ENCODE measurements at places on chromosomes 16 and 17. TPM values are rescaled to one million over a fixed set of nuclear protein-coding genes. Genes with fewer than 3 reads are reported as not detected.

DNA sequence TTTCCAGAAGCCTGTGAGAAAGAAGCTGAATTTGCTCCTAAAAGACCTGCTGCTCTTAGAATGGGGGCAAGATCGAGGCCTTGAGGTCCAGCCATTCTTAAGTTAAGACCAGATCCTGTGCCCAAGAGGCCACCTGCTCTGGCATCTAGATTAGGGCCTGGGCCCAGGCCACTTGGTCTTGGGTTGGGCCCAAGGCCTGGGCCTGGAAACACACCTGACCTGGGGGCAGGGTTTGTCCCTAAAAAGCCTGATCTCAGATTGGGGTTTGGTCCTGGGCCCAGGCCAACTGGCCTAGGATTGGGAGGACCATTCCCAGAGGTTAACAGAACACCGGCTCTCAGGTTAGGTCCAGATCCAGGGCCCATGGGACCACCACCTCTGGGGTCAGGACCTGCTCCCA is 12.9 kb downstream of the CHTF8 start:
- DNase-seq: no peak

DNA sequence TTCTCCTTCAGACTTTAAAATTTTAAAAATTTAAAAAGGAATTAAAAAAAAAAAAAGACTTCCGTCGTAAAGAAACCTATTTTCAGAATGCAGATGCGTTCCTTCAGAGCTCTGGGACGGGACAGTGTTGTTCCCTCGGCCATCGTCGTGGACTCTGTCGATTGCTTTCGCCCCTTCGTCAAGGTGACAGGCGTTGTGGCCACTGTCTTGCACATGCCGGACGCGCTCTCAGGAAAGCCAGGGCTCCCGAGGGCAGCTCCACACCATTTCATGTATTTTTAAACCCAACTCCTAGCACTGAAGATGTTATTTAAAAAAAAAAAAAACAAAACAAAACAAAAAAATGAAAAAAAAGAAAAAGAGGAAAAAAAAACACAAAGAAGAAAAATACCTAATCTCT is 22.3 kb downstream of the TMC6 start:
- no peak for DNase-seq

DNA sequence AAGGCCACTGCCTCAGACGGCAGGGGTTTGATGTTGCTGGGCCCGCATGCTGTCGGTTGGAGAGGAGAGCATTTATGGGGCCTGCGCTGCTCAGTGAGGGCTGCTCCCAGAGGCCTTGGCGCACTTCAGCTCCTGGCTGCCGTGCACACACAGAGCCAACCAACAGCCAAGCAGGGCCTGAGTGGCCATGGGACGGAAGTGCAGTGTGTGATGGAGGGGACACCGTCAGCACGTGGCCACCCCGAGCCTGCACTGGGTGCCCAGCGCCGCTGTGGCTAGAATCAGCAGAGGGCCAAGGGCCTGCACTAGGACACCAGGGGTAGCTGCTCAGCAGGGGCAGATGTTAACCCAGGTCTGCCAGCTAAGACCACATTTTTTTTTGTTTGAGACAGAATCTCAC is 21.8 kb downstream of the KLHL36 start:
- DNase-seq: no peak

- DNase-seq: no peak
These were observed 39.4 kb downstream of the STH start for GRCh38 chr17:46038414-46038813.

- no peak for DNase-seq
These were observed 5.7 kb upstream of the PHAF1 start for GRCh38 chr16:67104061-67104460.

- peak; percentile 71 for DNase-seq
These were observed 1.7 kb downstream of the IL4R start for GRCh38 chr16:27315333-27316037.

- no peak for DNase-seq
These were observed 302.4 kb upstream of the N4BP1 start for GRCh38 chr16:48912360-48912759.

DNA sequence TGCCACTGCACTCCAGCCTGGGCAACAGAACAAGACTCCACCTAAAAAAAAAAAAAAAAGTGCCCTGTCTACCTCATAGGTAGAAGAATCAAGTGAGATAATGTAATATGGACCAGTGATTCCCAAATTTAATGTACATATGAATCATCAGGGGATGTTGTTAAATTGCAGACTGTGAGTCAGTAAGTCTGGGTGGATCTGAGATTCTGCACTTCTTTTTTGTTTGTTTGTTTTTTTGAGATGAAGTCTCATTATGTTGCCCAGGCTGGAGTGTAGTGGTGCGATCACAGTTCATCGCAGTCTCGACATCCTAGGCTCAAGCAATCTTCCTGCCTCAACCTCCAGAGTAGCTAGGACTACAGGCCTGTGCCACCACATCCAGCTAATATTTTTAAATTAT is 31.6 kb downstream of the HOXB1 start:
- no peak for DNase-seq

DNA sequence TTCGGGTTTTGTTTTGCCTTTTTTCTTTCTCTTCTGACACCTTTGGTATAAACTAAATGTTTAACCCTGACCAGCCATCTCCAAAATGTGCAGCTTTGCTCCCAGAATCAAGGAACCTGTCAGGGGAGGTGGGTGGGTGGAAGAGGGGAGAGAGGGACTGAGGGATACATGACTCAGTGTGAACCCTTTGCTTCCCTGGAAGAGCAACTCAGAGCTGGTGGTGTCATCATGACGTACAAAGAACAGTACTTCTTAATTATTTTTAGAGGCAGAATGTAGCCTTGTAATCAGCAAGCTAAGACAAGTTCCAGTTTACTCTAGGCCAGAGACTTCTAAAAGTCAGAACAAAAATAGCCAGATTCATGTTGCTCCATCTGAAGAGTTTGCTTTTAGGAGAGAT is 119.6 kb upstream of the HAS3 start:
- no peak for DNase-seq

GRCh38 chr17:19304209-19304608 is 58.3 kb downstream of the B9D1 start:
- DNase-seq: no peak

Gene PDPK1
- total RNA-seq: 47.1 TPM

Gene C16orf95
- total RNA-seq: 4.2 TPM

Gene EVI2B
- 2.9 TPM for total RNA-seq
